A549 treated with CORT108297 at 1 μM for 4 hours (cell line): ENCODE measurements at places on chromosomes 6 and 20. TPM values are rescaled to one million over a fixed set of nuclear protein-coding genes. Genes with fewer than 3 reads are reported as not detected.

Gene RAD21L1
- 0.09 TPM in 1 of 5 replicates, not detected in the others for total RNA-seq

Gene CLVS2
- total RNA-seq, result 0.08 to 0.16 TPM (median 0.14 TPM) in 5 replicates

Gene SLC4A11
- 6.1 to 7.5 TPM (median 6.7 TPM) in 5 replicates for total RNA-seq

Gene GTPBP2
- total RNA-seq, result 16.2 to 23.6 TPM (median 21.4 TPM) in 5 replicates

Gene CFB
- total RNA-seq, result 1.5 to 3.3 TPM (median 2.4 TPM) in 5 replicates

Gene TBC1D22B
- total RNA-seq, result 5.2 to 6.3 TPM (median 6.1 TPM) in 5 replicates

Gene SEMG1
- not detected in 5 replicates for total RNA-seq

Gene PRSS35
- total RNA-seq, result 0.05 to 0.14 TPM (median 0.07 TPM) in 5 replicates

Gene ADA
- 49.8 to 59.5 TPM (median 57.1 TPM) in 5 replicates for total RNA-seq

Gene HIVEP1
- 9.3 to 12.4 TPM (median 11.5 TPM) in 5 replicates for total RNA-seq

Gene PLG
- total RNA-seq, result not detected in 5 replicates

Gene SPTLC3
- total RNA-seq, result 0.02 to 0.12 TPM (median 0.10 TPM) in 5 replicates

Gene ELOVL2
- 5.8 to 8.0 TPM (median 6.9 TPM) in 5 replicates for total RNA-seq

Gene TAGAP
- total RNA-seq, result not detected in 5 replicates

Gene LSM2
- 48.5 to 67.7 TPM (median 60.4 TPM) in 5 replicates for total RNA-seq

Gene HS3ST5
- total RNA-seq, result not detected in 5 replicates

Gene OR2H2
- not detected in 5 replicates for total RNA-seq

Gene ZNF334
- total RNA-seq, result not detected in 5 replicates

Gene ACSS1
- 8.8 to 13.2 TPM (median 13.1 TPM) in 5 replicates for total RNA-seq

Gene FAM83C
- 0.04 to 0.10 TPM (median 0.06 TPM) in 4 of 5 replicates, not detected in the other for total RNA-seq

Gene GPLD1
- total RNA-seq, result 0.66 to 1.3 TPM (median 1.1 TPM) in 5 replicates

Gene OPRL1
- 0.52 to 0.80 TPM (median 0.54 TPM) in 5 replicates for total RNA-seq

Gene METTL24
- total RNA-seq, result not detected in 5 replicates

Gene FAXC
- total RNA-seq, result 5.9 to 7.7 TPM (median 6.8 TPM) in 5 replicates

Gene GRIK2
- total RNA-seq, result 0.30 to 0.48 TPM (median 0.35 TPM) in 5 replicates

Gene TRIM31
- 1.0 to 1.8 TPM (median 1.3 TPM) in 5 replicates for total RNA-seq

Gene LPIN3
- total RNA-seq, result 8.4 to 14.9 TPM (median 11.1 TPM) in 5 replicates

Gene HEY2
- total RNA-seq, result 0.03 to 0.14 TPM (median 0.06 TPM) in 4 of 5 replicates, not detected in the other

Gene OR2B6
- total RNA-seq, result 0.08 to 0.32 TPM (median 0.15 TPM) in 3 of 5 replicates, not detected in the others

Gene C20orf141
- 0.28 to 0.44 TPM (median 0.38 TPM) in 4 of 5 replicates, not detected in the other for total RNA-seq

Gene KCNB1
- total RNA-seq, result 0.16 to 0.42 TPM (median 0.25 TPM) in 5 replicates

Gene CCM2L
- 0.33 to 0.68 TPM (median 0.55 TPM) in 5 replicates for total RNA-seq
